CD8-positive, alpha-beta T cell (primary cell): ENCODE measurements at places on chromosomes 16 and 17. TPM values are rescaled to one million over a fixed set of nuclear protein-coding genes. Genes with fewer than 3 reads are reported as not detected.

- no peak for DNase-seq
These were observed 9.1 kb upstream of the SLC47A2 start for GRCh38 chr17:19725486-19725885.

DNA sequence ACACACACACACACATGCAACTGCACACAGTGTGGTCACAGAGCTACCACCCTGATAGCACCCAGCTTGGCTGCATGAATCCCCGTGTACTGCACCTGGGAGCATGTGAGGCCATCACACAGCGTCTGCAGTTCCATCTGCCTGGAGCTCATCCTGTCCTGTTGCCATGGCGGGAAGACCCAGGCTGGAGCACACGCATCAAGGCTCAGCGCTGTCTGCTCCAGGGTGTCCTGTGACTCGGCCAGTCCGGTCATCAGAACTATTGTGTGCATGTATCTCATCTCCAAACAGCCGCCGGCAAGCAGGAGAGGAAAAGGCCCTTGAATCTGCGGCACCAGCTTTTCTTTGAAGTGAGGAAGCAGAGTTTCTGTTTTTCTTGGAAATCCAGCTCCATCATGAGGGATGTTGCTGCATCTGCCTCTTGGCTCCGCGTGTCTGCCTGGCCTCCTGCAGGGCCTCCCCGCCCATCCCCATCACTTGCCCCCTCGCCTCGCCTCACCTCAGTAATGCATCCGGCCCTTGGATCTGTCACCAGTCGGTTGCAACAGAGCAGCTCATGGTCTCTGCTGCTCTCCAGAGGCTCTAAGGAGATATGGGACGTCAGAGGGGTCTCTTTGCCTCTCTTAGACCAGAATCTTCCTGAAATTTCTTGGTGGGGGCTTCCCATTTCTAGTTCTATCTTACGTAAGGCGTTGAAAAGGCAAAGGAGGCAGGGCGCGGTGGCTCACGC is 23.7 kb downstream of the CACNG4 start:
- DNase-seq: no peak

DNA sequence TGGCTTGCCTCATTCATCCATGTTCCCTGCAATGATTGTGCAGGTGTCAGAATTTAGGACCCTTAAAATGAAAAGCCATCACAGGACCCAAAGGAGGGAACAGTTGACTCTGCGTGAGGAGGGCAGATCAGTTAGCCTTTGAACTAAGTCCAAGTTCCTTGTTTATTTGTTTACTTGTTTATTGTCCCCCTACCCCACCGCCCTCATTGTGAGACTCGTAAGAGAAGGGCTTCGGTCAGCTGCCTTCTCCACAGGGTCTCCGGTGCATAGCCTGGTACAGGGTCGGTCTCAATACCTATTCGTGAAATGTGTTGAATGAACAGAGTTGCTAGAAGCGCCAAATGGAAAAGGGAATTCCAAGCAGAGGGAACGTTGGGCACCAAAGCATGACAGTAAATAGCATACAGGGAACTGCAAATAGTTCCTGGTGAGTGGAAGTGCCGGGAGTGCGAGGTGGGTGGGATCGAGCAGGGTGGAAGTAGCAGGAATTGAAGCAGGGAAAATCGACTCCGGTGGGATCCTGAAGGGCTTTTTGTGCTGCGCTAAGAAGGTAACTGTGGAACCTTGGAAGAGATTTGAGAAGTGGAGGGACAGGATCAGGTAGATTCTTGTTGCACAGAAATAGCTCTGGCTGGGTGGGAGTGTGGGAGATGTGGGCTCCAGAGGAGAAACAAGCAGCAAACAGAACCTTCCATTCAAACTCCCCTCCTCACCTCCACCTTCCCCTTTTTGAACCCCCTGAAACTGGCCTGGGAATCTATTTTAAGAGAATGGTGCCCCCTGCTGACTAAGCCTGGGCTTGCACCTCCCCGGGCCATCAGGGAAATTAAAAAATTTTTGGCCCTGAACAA is 12.7 kb downstream of the SLC35B1 start:
- DNase-seq: peak; percentile 62

DNA sequence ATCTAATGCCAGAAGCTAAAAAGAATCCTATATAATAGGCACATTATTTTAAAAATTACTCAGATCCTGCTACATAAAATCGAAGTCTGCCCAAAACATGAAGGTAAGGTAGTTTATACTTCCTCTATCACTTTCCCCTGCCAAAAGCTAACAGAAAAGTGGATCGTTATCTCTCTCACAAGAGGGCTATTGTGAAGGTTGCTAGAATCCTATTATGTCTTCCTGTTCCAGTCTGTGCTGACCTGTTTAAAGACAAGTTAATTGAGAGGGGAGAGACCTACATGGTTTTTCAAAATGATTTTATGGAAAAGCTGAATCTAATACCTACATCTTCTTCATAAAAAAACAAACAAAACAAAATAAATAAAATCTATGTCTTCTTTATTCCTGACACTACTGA is 1410.9 kb upstream of the CDH8 start:
- DNase-seq: no peak

DNA sequence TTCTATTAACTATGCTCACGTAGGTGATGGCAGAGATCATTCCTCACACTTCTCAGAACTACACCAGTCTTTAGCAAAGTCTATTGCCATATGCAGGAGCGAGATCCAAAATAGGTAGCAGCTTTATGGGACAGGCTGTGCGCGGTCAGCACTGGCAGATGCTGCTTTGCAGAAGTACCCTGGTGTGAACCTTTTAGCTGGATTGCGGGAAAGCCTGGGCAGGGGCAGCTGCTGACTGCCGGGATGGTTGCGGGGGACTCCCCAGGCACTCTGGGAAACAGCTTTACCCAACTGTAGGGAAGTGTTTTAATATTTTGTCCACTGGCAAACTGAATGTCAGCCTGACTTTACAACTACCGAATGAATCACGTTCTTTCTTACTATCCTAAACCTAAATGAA is 251.3 kb downstream of the HS3ST3A1 start:
- no peak for DNase-seq

GRCh38 chr16:20849589-20850390 is 43.5 kb downstream of the REXO5 start:
- peak; percentile 71 for DNase-seq

DNA sequence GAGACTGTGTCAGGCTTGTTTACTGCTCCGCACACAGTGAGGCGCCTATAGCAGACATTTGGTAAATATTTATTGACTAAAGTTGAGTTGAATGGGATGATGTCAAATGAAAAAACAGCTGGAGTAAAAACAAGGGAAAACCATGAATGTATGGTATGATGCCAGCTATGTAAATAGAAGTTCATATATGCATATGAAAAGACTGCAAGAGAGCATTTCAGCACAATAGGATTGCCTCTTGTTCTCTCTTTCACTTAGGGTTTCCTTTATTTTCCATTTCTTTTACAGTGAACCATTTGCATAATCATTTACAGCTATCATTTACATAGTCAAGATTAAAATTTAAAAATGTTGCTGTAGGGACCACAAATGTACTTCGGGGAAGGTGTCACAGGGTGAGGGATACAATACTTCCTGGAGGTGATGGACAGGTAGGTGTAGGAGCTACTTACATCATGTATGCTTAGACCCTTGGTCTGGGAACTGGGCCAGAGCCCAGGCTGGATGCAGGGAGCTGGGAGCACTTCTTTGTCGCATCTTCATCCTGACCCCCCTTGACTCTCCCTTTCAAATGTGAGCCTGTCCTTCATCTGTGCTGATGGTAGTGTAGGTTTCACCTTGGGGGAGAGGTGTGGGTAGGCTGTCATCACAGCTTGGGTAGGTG is 113.3 kb downstream of the UTP18 start:
- DNase-seq: no peak

- DNase-seq: peak; percentile 35
These were observed 598 bp downstream of the INPP5K start for GRCh38 chr17:1515640-1516387.

GRCh38 chr17:33981711-33982601 is 273.1 kb upstream of the CCL2 start:
- DNase-seq: no peak

GRCh38 chr17:80804466-80804865 is 187.2 kb upstream of the CHMP6 start:
- no peak for DNase-seq

DNA sequence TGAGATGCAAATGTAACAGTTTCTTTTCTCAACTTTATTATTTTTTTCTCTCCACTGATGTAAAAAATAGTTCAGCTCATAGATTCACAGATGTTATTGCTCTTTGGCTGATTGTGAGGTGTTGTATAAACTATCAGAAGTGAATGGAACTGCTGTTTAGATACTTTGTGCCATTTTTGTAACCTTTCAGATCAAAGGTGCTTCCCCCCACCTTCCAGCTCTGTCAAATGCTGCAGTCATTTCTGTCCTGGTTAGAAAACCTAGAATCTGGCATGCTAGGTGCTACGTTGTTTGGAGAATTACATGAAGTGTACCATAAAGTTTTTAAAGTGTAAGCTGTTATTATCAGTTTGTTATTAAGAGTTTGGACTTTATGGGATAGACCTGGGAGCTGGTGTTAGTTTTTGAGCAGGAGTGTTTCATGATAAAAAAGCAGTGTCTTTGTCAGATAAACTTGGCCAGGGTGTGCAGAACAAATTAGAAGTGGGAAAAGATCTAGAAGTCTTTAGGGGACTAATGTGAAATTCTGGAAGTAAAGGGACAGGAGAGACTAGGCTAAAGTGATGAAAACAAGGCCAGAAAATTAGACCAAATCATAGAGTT is 1.8 kb upstream of the WIPI1 start:
- no peak for DNase-seq

MFAP4 gene
- total RNA-seq: not detected

CXCL16 gene
- 41.5 TPM for total RNA-seq

RNF227 gene
- total RNA-seq: 2.8 TPM

ZNF174 gene
- total RNA-seq: 4.5 TPM

DHX40 gene
- 72.7 TPM for total RNA-seq

ZNF276 gene
- 130 TPM for total RNA-seq

CTRB1 gene
- not detected for total RNA-seq
